Posterior vena cava (tissue), 2 donors: ENCODE measurements at places on chromosomes 5 and 9. TPM values are rescaled to one million over a fixed set of nuclear protein-coding genes. Genes with fewer than 3 reads are reported as not detected.

GRCh38 chr5:158431369-158432029 is 572.6 kb upstream of the CLINT1 start:
- DNase-seq, result no peak

DNA sequence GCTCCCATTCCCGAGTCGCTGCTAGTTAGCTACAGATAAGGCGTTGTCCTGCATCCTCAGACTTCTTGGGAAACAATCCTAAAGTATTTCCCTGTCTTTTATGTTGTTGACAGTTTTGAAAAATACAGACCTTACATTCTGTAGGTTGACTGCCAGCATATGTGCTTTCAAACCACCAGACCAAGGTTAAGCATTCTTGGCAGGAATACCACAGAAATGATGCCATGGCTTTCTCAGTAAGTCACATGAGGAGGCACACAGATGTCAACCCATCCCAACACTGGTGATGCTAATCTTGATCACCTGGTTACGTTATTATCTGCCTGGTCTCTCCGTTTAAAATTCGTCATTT is 871 bp downstream of the GLE1 start:
- DNase-seq, result no peak

- peak; percentile 91 for DNase-seq
Observed at GRCh38 chr5:172902497-172903472, 56.4 kb upstream of the RPL26L1 start.

GRCh38 chr9:70588999-70589398 is 174.5 kb upstream of the KLF9 start:
- no peak for DNase-seq

Gene FAM240B
- total RNA-seq, result not detected

GRCh38 chr9:128684065-128684324 is 5.0 kb upstream of the SET start:
- no peak for DNase-seq

- DNase-seq, result peak; percentile 62
Observed at GRCh38 chr5:149408252-149409099, 29.4 kb upstream of the IL17B start.

- DNase-seq, result peak; percentile 51
Observed at GRCh38 chr9:131593091-131593820, 47.9 kb downstream of the PRRT1B start.

Gene DOCK8
- 20.6 TPM for total RNA-seq

DNA sequence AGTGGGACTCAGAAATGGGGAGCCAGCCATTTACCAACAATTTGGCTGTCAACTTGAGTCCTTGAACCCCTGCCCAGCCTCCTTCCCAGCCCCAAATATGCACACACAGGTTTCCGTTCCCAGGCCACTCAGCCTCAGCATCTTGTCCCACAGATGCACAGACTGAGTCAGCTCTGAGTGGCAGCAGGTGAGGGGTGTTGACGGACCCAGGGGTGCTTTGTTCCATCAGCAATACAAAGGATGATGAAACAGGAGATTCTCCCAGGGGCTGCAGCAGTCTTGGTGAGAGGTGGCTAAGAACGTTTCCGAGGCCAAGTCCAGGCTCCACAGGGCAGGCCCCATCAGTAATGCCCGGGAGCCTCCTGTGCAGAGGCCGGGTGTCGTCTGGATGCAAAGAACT is 4.9 kb upstream of the OLFM1 start:
- peak; percentile 64 for DNase-seq

Gene ZCCHC9
- 21.8 TPM for total RNA-seq

- DNase-seq, result no peak
Observed at GRCh38 chr9:122526602-122527001, 491 bp downstream of the OR1N1 start.

Gene PHF24
- 0.93 TPM for total RNA-seq

GRCh38 chr5:136703706-136704105 is 338.4 kb upstream of the TRPC7 start:
- DNase-seq, result no peak

DNA sequence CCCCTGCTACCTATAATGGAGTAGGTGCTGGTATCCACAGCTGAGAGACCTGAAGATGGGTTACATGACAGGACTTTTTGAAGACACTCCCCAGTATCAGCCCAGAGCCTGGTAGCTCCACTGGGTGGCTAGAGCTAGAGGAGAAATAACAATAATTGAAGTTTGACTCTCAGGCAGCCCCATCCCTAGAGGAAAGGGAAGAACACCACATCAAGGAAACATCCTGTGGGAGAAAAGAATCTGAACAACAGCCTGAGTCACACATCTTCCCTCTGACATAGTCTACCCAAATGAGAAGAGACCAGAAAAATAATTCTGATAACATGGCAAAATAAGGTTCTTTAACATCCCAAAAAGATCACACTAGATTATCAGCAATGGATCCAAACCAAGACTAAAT is 432.1 kb downstream of the CDH18 start:
- DNase-seq, result no peak

Gene SLC45A2
- total RNA-seq, result not detected

- DNase-seq, result no peak
Observed at GRCh38 chr5:174344335-174344734, 298.8 kb downstream of the NSG2 start.

Gene FAM163B
- not detected for total RNA-seq

DNA sequence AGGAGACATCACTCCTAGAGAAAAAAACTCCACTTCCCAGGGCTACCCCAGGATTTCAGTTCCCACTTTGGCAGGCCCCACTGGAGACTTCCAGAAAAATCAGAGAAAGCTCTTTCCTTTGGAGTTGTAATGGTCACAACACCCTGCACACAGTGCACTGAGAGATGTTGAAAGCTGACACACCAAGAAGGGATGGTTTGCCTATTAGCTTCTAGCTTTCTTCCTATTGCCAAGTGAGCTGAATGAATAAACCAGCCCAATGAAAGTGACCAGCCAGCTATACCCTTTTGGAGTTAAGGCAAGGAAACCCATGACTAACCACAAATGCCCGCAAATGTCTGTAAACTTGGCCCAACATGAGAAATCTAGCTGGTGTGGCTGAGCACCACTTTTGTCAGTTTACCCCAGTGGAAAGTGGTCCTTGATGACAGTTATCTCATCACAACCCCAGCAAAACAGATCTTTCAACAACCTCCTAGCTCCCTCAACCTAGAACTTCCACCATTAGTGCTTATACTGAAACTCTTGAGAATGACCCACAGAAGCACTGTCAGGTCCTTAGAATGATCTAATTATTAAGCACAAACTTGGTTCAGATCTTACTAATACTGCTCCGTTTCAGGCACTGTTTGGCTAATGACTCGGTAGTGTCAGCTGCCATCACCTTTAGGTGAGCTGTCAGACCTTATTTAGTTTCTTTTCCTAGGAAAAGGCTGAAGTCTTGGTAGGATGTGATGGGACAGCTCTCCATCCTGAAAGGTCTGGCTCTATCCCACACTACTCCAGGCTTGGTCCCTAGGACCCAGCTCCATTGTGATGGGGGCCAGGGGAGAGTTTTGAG is 11.2 kb downstream of the IRF1 start:
- DNase-seq, result peak; percentile 12

GRCh38 chr9:137198051-137198901 is 2.3 kb downstream of the TPRN start:
- DNase-seq, result no peak

GRCh38 chr5:139268364-139269202 is 25.0 kb upstream of the MATR3 start:
- no peak for DNase-seq

- peak; percentile 89 for DNase-seq
Observed at GRCh38 chr5:52989025-52989780, at the start of gene ITGA2. Gene ITGA2 (plus strand): TSS chr5:52989352. CDS start chr5:52989469, 117 bp downstream.

Gene CYLC2
- not detected for total RNA-seq

DNA sequence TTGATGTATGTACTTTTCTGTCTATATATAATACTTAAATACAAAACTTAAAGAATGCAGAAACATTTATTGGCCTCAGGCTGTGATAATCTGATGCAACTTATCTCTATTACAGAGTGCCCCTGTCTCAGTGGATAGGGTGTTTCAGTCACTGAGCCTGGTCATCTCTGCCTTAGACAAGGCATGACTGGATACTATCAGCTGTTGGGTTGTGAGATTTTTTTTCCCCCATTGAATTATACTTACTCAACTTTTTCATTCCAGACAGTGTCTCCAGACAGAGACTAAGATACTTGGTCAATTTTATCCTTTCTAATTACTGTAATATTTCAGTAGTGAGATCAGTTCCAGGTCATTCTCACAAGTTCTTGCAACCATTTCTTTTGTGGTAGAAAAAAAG is 26.7 kb downstream of the XRCC4 start:
- DNase-seq, result no peak

GRCh38 chr5:40033411-40033810 is 608.6 kb upstream of the DAB2 start:
- DNase-seq, result no peak

DNA sequence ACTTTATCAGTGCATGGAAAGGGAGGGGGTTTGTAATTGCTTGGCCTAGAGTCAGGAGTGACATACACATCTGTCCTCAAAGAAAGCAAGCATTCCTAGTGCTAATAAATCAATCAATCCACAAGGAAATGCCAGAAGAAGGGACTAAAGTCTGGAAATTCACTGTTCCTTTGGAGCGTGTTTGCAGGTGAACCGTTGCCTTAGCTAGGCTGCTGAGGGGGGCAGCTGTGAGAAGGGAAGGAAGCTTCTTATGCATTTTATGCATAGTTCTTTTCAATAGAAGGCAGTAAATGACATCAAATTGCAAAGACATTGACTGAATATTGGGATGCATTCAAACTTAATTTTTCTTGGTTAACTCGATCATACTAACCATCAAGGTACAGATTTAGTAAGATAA is 1092.5 kb upstream of the SEMA6A start:
- no peak for DNase-seq

- no peak for DNase-seq
Observed at GRCh38 chr5:180253036-180253824, 38.7 kb downstream of the MAPK9 start.

Gene HARS1
- 48.2 TPM for total RNA-seq

Gene TIMD4
- total RNA-seq, result 0.42 TPM

DNA sequence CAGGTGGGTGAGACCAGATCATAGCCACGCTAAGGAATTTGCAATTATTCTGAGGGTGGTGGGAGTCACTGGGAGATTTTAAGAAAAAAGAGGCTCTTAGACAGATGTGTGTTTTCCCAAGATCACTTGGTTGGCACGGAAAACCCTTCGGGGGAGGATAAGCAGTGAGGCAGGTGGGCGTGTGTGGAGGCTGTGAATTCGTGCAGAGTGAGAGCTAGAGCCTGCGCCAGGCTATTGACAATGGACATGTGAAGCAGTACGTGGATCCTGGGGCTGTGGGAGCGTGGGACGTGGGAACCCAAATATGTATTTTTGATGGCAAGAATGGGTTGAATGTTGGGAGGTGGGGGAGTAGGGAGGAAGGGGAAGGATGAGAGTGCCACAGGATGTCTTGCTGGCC is 19.4 kb downstream of the MVB12B start:
- no peak for DNase-seq

DNA sequence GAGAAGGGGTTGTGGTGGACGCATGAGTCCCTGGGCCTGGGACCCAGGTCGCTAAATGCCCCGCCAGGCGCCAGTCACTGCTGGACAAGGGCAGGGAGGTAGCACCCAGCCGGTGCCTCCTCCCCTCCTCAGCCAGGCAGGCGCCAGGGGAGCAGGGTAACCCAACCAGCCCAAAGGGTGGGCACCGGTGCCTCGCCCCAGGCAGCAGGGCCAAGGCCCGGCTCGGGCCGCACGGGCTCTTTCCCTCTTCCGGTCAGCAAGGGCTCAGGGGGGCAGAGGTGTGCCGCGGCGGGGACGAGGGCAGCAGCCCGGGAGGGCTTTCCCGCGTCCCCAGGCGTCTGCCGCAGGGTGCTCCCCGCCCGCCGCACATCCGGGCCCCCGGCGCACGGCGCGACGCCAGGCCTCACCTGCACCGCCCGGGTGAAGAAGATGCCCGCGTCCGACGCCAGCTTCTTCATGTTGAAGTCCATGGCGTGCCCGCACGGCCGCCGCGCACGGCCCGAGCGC is 393 bp downstream of the SH3GLB2 start:
- DNase-seq, result no peak

Gene IGFBPL1
- total RNA-seq, result 5.5 TPM

DNA sequence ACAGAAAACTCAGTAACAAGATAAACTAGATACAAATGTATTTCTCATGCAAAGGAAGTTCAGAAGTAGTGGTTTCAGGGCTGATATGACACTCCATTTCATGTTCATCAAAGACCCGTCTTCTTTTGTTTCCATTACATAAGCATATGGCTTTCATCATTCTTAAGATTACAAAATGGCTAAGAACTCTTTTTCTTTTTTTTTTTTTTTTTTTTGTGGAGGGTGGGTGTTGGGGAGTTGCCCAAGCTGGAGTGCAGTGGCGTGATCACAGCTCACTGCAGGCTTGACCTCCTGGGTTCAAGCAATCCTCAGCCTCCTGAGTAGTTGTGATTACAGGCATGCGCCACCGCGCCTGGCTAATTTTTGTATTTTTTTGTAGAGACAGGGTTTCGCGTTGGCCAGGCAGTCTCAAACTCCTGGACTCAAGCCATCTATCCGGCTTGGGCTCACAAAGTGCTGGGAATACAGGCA is 22.0 kb upstream of the PTBP3 start:
- no peak for DNase-seq

GRCh38 chr5:178297751-178298150 is 65.1 kb upstream of the PHYKPL start:
- peak; percentile 56 for DNase-seq

DNA sequence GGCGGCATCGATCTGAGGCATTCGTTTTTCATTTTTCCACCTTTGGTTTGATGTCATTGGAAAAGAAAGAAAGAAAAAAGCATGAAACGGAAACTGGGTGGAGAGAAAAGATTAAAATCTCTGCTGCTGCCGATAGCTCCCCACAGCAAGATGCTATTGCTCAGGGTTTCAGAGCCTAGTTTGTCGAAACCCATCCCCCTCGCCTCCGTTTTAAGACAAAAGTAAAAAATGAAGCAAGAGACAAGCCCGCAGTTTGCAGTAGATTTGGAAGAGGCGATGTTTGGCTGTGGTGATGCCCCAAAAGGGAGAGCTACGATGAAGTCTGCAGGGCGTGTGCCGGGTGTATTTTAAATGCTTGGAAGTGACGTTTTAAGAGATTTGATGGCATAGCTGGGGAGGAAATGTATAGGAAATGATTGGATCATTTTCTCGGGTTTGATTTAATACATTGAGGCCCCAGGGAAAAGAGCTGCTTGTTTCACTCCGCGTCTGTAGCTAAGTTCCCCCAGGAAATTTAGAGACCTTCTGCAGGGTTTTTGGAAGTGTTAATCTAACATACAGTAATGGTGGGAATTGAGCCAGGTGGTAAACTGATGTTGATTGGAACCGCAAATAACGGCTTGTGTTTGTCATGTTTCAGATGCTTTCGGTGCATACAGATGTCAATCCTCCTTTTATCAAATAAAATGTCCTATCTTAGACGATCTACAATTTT is 909 bp downstream of the NDFIP1 start:
- no peak for DNase-seq

DNA sequence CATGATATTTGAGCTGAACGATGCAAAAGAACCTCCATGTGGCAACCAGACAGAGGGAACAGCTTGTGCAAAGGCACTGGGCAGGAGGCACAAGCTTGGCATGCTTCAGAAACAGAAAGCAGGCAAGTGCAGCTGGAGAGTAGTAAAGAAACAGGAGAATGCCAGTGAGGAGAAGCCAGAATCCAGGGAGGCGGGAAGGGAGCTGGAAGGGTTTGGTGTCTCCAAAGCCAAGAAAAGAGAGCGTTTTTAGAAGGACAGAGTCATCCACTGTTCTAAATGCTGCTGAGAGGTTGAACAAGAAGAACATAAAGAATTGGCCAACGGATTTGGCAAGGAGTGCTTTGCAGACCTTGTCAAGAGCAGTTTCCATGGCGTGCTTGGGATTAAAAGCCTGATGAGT is 124.7 kb downstream of the TLE1 start:
- DNase-seq, result no peak
